Thoracic aorta (tissue), 2 donors: ENCODE measurements at places on chromosomes 16 and 17. TPM values are rescaled to one million over a fixed set of nuclear protein-coding genes. Genes with fewer than 3 reads are reported as not detected.

- H3K36me3 ChIP-seq, result no peaks in the 10 kb centered on the region
- H3K4me1 ChIP-seq, result no peaks in the 10 kb centered on the region
- DNase-seq, result no peak
- no peaks in the 10 kb centered on the region for H3K27me3 ChIP-seq
- no peak overlapping the region for H3K27ac ChIP-seq
- H3K4me3 ChIP-seq, result no peak overlapping the region
These were observed 33.9 kb downstream of the ZNF652 start for GRCh38 chr17:49327835-49328784.

DNA sequence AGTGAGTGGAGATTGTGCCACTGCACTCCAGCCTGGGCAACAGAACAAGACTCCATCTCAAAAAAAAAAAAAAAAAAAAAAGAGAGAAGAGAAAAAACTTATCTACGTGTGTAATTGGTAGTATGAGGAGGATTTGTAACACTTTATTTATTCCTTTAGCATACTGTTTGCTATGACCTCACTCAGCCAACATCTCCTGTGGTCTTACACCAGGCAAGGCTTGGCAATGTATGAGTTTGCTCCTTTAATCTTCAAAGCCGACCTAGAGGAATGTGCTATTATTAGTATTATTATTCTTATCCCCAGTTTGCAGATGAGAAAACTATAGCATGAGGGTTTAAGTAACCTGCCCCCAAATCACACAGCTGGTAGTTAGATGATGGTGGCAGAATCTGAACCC lies 35.8 kb upstream of the HAPSTR1 start:
- no peak overlapping the region for H3K4me3 ChIP-seq
- no peaks in the 10 kb centered on the region for H3K27me3 ChIP-seq
- peaks cover 7% of the 10 kb centered on the region for H3K4me1 ChIP-seq
- no peak for DNase-seq
- no peak overlapping the region for H3K27ac ChIP-seq
- no peaks in the 10 kb centered on the region for H3K36me3 ChIP-seq

GRCh38 chr17:66430846-66431795 lies 128.7 kb downstream of the PRKCA start:
- peaks cover 12% of the 10 kb centered on the region for H3K4me1 ChIP-seq
- no peaks in the 10 kb centered on the region for H3K36me3 ChIP-seq
- no peaks in the 10 kb centered on the region for H3K27me3 ChIP-seq

DNA sequence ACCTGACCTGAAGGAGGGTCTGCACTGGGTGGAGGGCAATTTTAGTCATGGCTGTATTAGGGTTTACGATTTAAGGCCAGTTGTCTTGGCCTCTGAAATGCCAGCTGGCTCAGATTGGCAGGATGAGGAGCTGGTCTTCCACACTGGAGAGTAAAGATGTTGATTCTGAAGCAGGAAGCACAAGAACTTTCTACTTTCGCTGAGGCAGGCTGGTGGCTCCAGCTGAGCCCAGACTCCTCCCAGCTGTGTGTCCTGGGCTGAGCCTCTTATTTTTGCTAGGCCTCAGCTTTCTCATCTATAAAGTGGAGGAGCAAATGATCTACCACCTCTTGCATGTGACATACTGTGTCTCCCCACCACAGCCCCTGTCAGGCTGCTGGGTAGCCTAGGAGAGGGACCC lies 74.4 kb downstream of the MRM1 start:
- no peaks in the 10 kb centered on the region for H3K4me1 ChIP-seq
- H3K4me3 ChIP-seq, result no peak overlapping the region
- no peaks in the 10 kb centered on the region for H3K27me3 ChIP-seq
- no peak overlapping the region for H3K27ac ChIP-seq

DNA sequence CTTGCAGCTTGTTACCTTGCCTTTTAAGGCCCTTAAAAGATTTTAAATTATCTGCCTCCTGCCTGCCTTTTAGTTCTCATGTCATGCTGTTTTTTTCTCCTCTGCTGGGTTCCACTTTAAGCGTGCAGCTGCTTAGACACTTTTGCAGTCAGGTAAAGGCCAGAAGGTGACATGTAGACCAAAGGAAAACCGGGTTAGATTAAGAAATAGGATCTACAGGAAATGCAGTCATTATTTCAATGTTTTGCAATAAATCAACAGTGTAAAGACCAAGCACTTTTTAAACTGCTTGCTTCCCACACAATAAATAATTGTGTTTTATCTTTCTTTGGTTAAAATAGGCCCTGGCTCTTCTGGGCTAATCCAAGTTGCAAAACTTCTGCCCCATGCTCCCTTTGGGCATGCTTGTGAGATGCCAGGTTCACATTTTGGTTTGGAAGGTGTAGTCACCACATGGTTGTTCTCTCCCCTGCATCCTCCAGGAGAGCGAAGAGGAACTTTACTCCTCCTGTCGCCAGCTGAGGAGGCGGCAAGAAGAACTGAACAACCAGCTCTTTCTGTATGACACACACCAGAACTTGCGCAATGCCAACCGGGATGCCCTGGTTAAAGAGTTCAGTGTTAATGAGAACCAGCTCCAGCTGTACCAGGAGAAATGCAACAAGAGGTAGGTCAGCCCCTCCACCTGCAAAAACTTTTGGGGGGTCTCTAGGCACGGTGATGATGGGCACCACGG lies 54.9 kb downstream of the SDR42E1 start:
- no peak overlapping the region for H3K27ac ChIP-seq
- no peak for DNase-seq
- no peak overlapping the region for H3K4me3 ChIP-seq

DNA sequence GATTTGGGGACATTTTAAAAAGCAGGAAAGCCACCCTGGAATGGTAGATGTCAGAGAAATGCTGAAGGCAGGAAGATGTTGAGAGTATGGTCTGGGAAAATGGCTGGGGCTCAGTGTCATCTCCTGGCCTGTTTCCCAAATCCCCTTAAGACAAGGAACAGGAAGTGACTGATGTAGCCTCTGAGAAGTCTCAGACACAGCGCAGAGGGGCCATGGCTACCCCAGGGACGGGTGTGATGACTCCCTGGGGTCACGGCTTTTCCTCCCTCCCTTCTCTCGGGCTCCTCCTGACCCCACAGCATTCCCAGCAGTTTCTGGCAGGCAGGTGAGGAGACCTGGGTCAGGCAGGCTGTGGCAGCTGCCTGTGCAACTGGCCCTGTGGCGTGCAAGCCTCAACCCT lies 45.4 kb downstream of the RAP1GAP2 start:
- no peak overlapping the region for H3K27ac ChIP-seq
- H3K4me1 ChIP-seq, result no peaks in the 10 kb centered on the region
- no peak overlapping the region for H3K4me3 ChIP-seq
- no peak for DNase-seq

- no peaks in the 10 kb centered on the region for H3K36me3 ChIP-seq
- H3K4me1 ChIP-seq, result no peaks in the 10 kb centered on the region
- H3K4me3 ChIP-seq, result no peak overlapping the region
- H3K27me3 ChIP-seq, result no peaks in the 10 kb centered on the region
- DNase-seq, result no peak
- H3K27ac ChIP-seq, result no peak overlapping the region
These were observed 302.9 kb upstream of the AXIN2 start for GRCh38 chr17:65864394-65864793.

- no peaks in the 10 kb centered on the region for H3K27me3 ChIP-seq
- H3K4me3 ChIP-seq, result no peak overlapping the region
- peaks cover 11% of the 10 kb centered on the region for H3K4me1 ChIP-seq
- no peak overlapping the region for H3K27ac ChIP-seq
- DNase-seq, result no peak
These were observed 95.0 kb downstream of the RAB11FIP4 start for GRCh38 chr17:31486351-31487062.

DNA sequence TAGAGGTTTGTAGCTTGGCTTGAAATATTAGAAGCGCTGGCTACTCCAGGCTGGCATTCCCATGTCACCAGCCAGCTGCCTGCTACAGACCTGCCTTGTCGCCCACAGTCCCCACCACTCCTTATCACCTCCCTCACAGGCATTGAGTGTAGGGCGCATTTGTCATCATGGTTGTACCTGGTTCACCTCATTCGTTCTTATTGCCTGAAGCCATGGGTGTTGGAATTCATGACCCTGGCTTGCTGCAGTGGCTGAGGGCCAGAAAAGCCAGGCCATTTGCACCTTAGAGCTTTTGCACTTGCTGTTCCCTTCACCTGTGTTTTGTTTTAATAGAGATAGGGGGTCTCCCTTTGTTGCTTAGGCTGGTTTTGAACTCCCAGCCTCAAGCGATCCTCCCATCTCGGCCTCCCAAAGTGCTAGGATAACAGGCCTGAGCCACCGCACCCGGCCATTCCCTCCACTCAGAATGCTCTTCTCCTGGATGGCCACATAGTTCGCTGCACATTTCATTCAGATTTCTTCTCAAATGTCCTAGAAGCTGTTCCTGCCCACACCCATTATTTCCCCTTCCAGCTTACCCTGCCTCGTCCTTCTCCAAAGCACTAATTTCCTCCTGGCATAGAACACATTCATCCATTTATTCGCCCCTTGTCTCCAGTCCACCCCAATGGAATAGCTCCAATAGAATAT lies 97.6 kb downstream of the C16orf78 start:
- H3K27me3 ChIP-seq, result no peaks in the 10 kb centered on the region
- H3K4me1 ChIP-seq, result no peaks in the 10 kb centered on the region
- no peaks in the 10 kb centered on the region for H3K36me3 ChIP-seq
- no peak overlapping the region for H3K27ac ChIP-seq
- H3K4me3 ChIP-seq, result no peak overlapping the region

- H3K36me3 ChIP-seq, result no peaks in the 10 kb centered on the region
- no peak overlapping the region for H3K4me3 ChIP-seq
These were observed 43.2 kb upstream of the SCNN1B start for GRCh38 chr16:23258919-23259237.

DNA sequence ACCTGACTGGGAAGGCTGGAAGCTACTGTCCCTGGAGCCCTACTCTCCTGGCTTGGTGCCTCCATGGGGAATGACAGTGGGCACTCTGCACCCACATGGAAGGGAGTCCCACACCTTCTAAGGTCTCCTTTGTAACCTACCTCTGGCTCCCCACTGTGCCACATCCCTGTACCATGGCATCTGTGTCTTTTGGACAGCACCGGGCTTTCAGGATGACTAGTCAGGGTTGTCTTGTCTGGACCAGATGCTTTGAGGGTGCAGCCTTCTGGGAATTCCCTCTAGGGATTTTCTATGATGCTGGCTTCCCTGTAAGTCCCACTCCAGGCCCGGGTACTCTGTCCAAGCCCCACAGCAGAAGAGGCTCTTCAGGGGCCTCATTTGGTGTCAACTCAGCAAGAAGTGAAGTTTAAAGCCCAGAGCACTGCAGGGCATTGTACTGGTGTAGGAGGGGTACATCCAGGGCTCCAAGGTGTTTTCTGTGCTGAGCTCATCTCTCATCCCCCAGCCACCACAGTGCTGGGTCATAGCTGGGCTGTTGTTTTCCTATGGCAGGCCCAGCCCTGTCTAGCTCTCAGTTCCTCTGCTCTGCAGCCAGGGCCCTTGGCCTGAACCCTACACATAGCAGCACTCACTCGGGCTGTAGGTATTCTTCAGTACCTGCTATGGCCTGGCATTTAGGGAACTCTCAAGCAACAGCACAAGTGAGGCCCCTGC lies 255.3 kb downstream of the CPPED1 start:
- H3K4me3 ChIP-seq, result no peak overlapping the region
- no peaks in the 10 kb centered on the region for H3K36me3 ChIP-seq
- DNase-seq, result no peak
- no peaks in the 10 kb centered on the region for H3K27me3 ChIP-seq

- no peak overlapping the region for H3K4me3 ChIP-seq
- no peak for DNase-seq
- peak overlapping the region; percentile 70 for H3K27ac ChIP-seq
- H3K27me3 ChIP-seq, result no peaks in the 10 kb centered on the region
- H3K4me1 ChIP-seq, result peaks cover 8% of the 10 kb centered on the region
- H3K36me3 ChIP-seq, result peaks cover 22% of the 10 kb centered on the region
These were observed 4.3 kb downstream of the CTRL start for GRCh38 chr16:67927131-67927941.

GRCh38 chr16:83926726-83927397 lies 26.2 kb upstream of the OSGIN1 start:
- peaks cover 2% of the 10 kb centered on the region for H3K36me3 ChIP-seq
- peak; percentile 38 for DNase-seq
- H3K27ac ChIP-seq, result no peak overlapping the region
- no peaks in the 10 kb centered on the region for H3K27me3 ChIP-seq
- H3K4me3 ChIP-seq, result peak overlapping the region; percentile 19

DNA sequence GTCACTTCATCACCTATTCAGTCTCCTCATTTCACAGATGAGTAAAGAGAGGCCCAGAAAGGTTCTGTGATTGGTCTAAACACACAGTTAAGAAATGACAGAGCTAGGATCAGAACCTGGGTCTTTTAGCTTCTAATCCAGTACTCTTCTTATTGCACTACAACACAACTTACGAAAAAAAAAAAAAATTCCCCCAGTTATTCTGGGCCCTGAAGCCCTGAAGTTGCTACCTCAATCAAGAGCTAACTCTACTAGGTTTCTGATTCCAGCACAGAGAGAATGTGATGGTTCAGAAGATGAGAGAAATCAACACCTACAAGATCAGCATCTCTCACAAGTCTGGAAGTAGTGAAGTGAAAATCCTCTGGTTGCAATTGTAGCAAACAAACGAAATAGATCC lies 37.3 kb downstream of the GRB7 start:
- no peak overlapping the region for H3K27ac ChIP-seq
- peaks cover 4% of the 10 kb centered on the region for H3K27me3 ChIP-seq
- DNase-seq, result no peak
- H3K4me1 ChIP-seq, result no peaks in the 10 kb centered on the region

GRCh38 chr16:86732621-86733295 lies 154.4 kb downstream of the FOXL1 start:
- H3K27me3 ChIP-seq, result no peaks in the 10 kb centered on the region
- no peaks in the 10 kb centered on the region for H3K4me1 ChIP-seq
- H3K4me3 ChIP-seq, result no peak overlapping the region

The SMIM36 gene
- total RNA-seq, result not detected

The HS3ST3B1 gene
- 2.7 TPM for total RNA-seq

The SYNGR3 gene
- total RNA-seq, result 1.5 TPM

The SEC14L1 gene
- total RNA-seq, result 105 TPM

The NTN1 gene
- 68.8 TPM for total RNA-seq

The SLC16A13 gene
- 0.56 TPM for total RNA-seq

The APOBR gene
- 1.1 TPM for total RNA-seq

The STX1B gene
- total RNA-seq, result 1.6 TPM

The SRCIN1 gene
- total RNA-seq, result not detected

The MRPL38 gene
- total RNA-seq, result 56.2 TPM

The CDC6 gene
- total RNA-seq, result 0.71 TPM

The KRT39 gene
- not detected for total RNA-seq

The GPRC5B gene
- total RNA-seq, result 16.1 TPM

The TRIM47 gene
- total RNA-seq, result 58.9 TPM

The KRT32 gene
- not detected for total RNA-seq
